Endothelial cell of umbilical vein (primary cell): ENCODE measurements at places on chromosomes 7 and 10. TPM values are rescaled to one million over a fixed set of nuclear protein-coding genes. Genes with fewer than 3 reads are reported as not detected.

The FEZF1 gene
- not detected in 2 replicates for total RNA-seq

GRCh38 chr10:32445036-32445435 lies 904 bp upstream of the CCDC7 start:
- no peak overlapping the region for H3K4me3 ChIP-seq
- DNase-seq, result no peak
- peaks cover 2% of the 10 kb centered on the region for H3K27me3 ChIP-seq

GRCh38 chr10:21300551-21300950 lies 224.9 kb downstream of the SKIDA1 start:
- H3K36me3 ChIP-seq, result no peaks in the 10 kb centered on the region
- H3K4me3 ChIP-seq, result no peak overlapping the region
- H3K27ac ChIP-seq, result no peak overlapping the region
- DNase-seq, result no peak
- H3K27me3 ChIP-seq, result no peaks in the 10 kb centered on the region
- H3K4me1 ChIP-seq, result no peaks in the 10 kb centered on the region

The C10orf53 gene
- not detected in 2 replicates for total RNA-seq

GRCh38 chr7:134920026-134920753 lies 66.1 kb upstream of the AGBL3 start:
- no peak overlapping the region for H3K27ac ChIP-seq
- H3K27me3 ChIP-seq, result no peaks in the 10 kb centered on the region
- DNase-seq, result no peak
- no peak overlapping the region for H3K4me3 ChIP-seq

DNA sequence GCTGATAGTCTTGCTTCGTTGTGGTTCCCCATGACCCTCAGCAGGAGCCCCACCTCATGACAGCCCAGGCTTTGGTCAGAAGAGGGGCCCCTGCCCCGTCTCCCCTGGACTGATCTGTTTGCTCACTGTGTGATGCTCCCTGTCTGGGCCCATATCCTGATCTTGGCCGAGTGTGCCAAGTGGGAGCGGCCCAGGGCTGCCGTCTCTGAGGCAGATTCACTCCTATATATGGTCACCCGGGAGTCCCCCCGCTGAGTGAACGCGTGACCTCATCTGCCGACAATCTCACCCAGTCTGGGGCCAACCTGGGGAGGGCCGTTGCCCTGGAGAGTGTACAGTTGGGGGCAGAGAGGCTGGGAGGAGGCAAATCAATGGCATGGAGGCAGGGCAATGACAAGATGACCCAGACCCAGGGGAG lies 34.5 kb downstream of the PPIF start:
- no peak for DNase-seq
- no peak overlapping the region for H3K27ac ChIP-seq
- no peaks in the 10 kb centered on the region for H3K36me3 ChIP-seq
